ENCODE measurements at places on chromosomes 1 and 21.

DNA sequence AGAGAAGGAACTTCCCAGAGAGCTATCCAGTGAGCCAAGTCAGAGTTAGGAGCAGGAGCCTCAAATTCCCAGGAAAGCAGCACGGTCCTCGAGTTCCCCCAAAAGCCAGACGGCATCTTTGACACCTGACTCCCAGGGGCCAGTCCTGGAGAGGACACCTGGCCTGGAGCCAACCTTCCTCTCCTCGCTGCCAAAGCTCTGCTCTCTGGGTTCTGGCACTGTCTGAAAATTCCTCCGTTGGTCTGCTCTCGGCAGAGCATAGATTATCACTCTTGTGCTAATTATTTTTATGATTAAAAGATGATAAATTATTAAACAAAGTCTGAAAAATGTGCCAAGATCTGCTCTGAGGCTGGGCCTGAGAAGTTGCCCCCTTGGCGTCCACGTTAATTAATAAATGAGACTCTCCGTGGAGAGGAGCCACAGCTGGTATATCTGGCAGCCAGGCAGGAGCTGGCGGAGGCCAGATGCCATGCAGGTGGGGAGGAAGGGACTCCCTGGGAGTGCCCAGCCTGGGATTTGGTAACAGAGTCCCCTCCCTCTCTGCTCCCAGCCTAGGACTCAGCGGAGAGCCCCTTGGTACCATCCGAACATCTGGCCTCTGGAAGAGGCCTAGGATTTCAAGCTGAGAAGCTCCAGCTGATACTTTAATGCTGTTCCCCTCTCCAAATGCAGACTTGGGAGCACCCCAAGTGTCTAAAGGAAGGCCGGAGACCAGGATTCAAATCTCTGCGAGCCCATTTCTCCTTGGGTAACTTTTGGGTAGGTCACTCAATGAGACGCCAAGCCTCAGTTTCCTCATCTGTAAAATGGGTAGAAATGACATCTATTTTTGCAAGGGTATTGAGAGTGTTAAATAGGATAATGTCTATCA lies 163.7 kb upstream of the POU3F1 start:
- H3K4me1 ChIP-seq, result no peaks in the 10 kb centered on the region
- H3K4me3 ChIP-seq, result no peak overlapping the region
- DNase-seq, result no peak
- peaks cover 8% of the 10 kb centered on the region for H3K27me3 ChIP-seq
- H3K36me3 ChIP-seq, result no peaks in the 10 kb centered on the region

- H3K4me3 ChIP-seq, result no peak overlapping the region
- no peak for DNase-seq
- peak overlapping the region; percentile 36 for H3K27ac ChIP-seq
- H3K36me3 ChIP-seq, result peaks cover 4% of the 10 kb centered on the region
- H3K27me3 ChIP-seq, result no peaks in the 10 kb centered on the region
These were observed 85.7 kb downstream of the TGFB2 start for GRCh38 chr1:218430822-218431221.

DNA sequence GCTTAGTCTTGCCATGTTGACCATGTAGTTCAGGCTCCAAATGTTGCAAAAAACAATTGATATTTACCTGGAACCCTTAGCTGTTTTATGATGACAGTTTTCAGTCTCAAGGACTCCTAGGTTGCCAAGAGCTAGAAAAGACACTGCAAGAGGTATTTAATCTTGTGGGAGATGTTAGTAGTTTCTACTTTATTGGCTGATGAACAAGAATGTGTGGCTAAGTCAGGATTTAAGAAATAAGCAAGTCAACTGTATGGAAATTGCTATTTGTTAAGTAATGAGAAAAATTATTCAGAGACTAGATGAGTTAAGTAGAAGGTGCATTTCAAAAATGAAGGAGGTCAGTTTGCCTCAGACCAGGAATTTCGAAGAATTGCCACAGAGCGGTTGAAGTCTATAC lies 639.7 kb upstream of the USP24 start:
- H3K36me3 ChIP-seq, result no peaks in the 10 kb centered on the region
- H3K27me3 ChIP-seq, result no peaks in the 10 kb centered on the region
- H3K4me1 ChIP-seq, result no peaks in the 10 kb centered on the region
- DNase-seq, result no peak
- H3K27ac ChIP-seq, result no peak overlapping the region
- no peak overlapping the region for H3K4me3 ChIP-seq

DNA sequence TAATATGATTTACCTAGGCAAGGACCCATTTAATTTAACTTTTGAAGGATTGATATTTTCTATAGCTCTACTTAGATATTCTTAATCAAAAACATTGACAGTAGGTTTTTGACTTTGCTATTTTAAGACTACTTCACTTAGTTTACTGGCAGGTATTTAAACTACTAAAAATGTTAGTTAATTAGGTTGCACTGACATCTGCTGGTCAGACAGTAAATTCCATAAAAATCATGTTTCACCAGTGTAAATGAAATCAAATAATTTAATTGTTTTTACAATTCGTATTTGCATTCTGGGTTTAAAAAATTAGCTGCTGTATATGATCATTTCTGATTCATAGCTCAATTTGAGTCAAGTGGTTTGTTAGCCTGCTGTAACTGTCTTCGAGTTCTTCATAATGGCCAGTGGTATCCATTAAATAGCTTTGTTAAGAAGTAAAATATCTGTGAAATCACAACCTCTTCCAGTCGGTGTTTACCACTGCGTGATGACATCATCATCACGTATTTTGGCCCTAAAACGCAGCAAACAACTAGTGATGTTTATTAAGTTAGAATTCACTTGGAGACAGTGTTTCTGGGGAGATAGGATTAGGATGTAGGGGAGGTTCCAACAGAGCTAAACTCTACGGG lies 26.2 kb downstream of the EXTL2 start:
- no peaks in the 10 kb centered on the region for H3K27me3 ChIP-seq
- H3K4me1 ChIP-seq, result peaks cover 6% of the 10 kb centered on the region
- H3K36me3 ChIP-seq, result no peaks in the 10 kb centered on the region
- no peak for DNase-seq
- H3K4me3 ChIP-seq, result no peak overlapping the region
- H3K27ac ChIP-seq, result no peak overlapping the region

- H3K4me3 ChIP-seq, result peak overlapping the region; percentile 11
- H3K27ac ChIP-seq, result no peak overlapping the region
- no peaks in the 10 kb centered on the region for H3K36me3 ChIP-seq
- no peaks in the 10 kb centered on the region for H3K4me1 ChIP-seq
These were observed 1.1 kb downstream of the GPR25 start for GRCh38 chr1:200873671-200874397.

DNA sequence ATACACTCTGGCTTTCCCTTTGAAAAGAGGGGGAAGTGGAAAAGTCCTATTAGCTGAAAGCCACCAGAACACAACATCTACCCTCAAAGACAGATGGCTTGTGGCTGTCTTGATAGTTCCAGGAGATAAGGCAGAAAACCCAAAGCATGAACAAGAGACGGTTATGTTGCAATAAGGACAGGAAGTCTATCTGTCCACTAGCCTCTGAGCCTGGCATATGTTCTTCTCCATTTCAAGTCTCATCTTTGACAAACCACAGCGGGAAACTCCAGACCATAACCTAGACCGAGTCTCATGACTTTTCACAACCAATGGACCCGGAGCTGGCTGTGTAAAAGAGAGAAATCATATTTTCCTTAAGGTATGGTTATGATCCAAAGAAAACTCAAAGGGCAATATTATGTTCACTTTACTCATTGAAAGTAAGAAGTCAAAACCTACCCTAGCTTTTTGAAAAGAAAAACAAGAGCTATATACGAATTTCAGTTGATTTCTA lies 33.8 kb downstream of the DUSP10 start:
- no peaks in the 10 kb centered on the region for H3K4me1 ChIP-seq
- peak overlapping the region; percentile 74 for H3K27ac ChIP-seq
- H3K27me3 ChIP-seq, result no peaks in the 10 kb centered on the region
- H3K36me3 ChIP-seq, result peaks cover 8% of the 10 kb centered on the region
- DNase-seq, result no peak

DNA sequence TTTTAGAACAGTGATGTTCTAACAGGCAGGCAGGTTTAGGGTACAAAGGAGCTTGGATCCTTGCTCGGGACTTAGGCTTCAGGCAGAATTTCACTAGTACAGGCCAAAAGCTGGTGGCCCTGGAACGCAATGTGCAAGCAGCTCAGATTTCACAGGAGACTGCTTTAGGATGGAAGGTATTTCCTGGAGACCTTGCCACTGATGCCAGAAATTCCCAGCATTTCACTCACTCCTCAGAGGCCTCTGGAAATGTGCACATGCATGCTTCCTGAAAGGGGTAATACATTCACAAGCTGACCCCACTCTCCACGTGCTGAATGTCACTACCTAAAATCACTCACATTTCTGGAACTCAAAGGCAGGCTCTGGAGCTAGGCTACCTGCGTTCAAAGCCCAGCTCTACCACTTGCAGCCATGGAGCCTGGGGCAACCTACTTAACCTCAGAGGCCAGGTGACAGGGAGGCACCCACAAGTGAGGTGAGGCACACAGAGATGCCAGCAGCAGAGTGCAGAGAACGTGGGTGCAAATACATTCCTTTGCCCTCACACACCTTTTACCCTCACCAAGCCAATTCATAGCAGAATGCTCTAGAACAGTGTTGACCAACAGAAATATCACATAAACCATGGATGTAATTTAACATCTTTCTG lies 56.5 kb downstream of the CDC7 start:
- peaks cover 20% of the 10 kb centered on the region for H3K4me1 ChIP-seq
- no peaks in the 10 kb centered on the region for H3K27me3 ChIP-seq
- H3K27ac ChIP-seq, result no peak overlapping the region
- H3K36me3 ChIP-seq, result no peaks in the 10 kb centered on the region

DNA sequence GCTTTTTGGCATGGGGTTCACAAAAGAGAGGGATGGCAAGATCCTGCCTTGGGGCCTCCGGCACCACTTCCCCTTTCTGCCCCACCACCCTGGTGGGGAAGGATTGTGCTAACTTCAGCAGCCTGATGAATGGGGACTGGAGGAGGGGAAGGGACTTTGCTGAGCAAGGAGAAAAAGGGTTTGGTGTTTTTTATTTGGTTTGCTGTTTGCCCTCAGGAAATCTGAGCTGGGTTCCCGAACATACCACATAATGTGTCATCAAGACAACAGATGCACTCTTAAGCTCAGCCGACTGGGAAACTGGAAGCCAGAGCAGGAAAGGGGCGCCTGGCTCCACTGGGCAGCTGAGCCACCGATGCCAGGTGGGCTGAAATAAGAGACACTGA lies 19.8 kb downstream of the OLFML2B start:
- H3K27me3 ChIP-seq, result no peaks in the 10 kb centered on the region
- no peak overlapping the region for H3K4me3 ChIP-seq
- H3K36me3 ChIP-seq, result peaks cover 67% of the 10 kb centered on the region
- no peaks in the 10 kb centered on the region for H3K4me1 ChIP-seq
- peak overlapping the region; percentile 48 for H3K27ac ChIP-seq
- no peak for DNase-seq

GRCh38 chr1:209728466-209728865 lies 23.8 kb downstream of the HSD11B1 start:
- H3K4me3 ChIP-seq, result no peak overlapping the region
- no peak overlapping the region for H3K27ac ChIP-seq
- no peaks in the 10 kb centered on the region for H3K27me3 ChIP-seq
- DNase-seq, result no peak
- H3K36me3 ChIP-seq, result no peaks in the 10 kb centered on the region
